Stimulated activated CD8-positive, alpha-beta memory T cell treated with anti-CD3 and anti-CD28 coated beads, Interleukin-15, amount 100 ng/mL, for 4 hours (primary cell): ENCODE measurements at places on chromosomes 7 and 10.

DNA sequence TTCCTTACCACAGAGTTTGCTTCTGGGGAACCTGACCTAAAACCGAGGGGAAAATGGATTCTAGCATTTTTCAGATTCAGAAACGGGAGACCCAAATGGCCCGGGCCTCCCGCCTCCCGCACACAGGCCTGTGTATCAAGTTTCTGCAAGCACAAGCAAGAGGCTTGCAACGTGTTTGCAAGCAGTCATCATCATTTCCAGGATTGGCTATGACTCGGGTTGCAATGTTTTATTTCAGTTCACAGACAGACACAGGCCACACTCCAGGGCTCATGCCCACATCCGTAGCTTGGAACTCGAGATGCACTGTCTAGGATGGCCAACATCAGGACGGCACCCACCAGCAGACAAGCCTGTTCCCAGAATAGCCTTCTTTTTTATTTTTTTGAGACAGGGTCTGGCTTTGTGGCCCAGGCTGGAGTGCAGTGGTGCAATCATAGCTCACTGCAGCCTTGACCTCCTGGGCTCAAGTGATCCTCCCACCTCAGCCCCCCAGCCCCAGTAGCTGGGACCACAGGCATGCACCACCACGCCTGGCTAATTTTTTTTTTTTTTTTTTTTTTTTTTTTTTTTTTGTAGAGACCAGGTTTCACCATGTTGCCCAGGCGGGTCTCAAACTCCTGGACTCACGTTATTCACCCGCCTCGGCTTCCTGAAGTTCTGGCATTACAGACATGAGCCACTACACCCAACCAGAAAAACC, 68.1 kb upstream of the FOXK1 start:
- no peak for DNase-seq

GRCh38 chr7:69603937-69604494, 5.7 kb downstream of the AUTS2 start:
- DNase-seq, result no peak

DNA sequence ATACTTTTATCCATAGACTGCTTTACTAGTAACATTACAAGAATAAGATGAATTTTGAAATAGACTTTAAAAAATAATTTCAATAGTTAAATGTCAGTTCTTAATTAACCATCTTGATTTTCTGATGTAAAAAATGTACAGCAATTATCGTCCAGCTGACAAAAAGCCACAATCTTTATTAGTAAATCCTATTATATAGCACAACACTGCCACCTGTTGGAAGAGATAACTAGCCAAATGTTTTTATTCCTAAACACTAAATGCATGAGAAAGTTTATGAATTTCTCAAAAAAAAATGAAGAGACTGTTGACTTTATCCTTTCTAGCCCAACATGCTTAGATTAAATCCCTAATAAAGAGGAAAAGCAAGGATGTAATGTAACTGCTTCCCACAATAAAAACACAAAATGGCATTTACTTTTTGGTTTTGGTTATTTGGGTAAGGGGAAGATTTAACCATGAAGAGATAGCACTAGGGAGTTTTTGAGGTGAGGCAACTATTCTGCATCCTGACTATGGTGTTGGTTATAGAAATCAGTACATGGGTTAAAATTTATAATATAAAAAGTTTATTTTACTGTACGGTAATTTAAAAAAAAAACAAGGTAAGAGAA, 8.0 kb downstream of the COA1 start:
- DNase-seq, result no peak

DNA sequence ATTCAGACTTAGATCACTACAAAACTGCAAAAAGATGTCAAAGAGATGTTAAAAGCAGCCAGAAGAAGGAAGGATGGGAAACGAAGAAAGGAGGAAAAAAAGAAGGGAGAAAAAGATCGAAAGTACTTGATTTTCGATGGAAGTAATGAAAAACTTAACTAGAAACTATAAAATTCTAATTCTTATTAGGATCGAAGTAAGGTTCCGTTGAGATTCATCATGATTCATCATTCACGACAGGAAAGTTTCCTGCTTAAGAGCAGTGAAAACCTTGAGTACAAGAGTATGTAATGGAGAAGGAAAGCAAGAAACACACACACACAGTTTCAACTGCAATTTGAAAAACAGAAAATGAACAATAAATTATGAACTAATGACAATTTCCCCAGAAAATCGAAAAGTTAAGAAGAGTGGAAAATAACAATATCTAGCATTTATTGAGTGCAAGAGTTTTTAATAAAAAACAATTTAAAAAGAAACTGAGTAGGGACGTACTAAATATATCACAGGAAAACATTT, 1.1 kb upstream of the ING3 start:
- DNase-seq, result no peak

DNA sequence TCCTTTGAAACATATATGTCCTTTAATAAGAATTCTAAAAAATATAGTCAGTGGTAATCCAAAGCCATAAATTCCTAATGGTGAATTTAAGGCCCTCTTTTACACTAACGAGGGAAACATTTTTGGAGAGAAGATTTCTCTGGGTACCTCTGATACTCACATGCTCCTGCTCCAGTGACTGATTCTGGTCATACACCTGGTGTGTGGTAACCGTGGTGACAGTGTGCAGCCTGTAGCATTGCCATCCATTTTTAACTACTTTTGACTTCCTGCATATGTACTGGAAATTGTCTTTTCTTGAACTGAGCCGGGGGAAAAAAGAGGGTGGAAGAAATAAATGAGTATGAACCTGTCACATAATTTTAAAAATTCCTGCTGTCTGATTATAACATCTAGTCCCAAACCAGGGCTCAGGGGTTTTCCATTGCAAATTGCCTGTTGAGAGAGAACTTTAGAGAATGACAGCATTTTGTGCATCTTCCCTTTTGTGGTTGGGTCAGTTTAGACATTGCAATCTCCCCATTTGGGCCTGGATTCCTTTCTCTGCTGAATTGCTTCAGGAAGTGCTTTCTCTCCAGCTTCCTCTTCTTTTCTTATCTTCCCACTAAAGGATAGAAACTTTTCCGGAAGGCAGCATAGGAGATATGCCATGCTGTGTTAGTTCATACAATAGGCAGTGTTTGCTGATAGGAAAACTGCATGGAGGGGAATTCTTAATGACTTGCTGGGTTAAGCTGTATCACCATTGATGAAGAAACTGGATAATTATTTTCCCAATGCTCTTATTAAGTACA, 125.5 kb downstream of the GRM3 start:
- DNase-seq, result no peak

DNA sequence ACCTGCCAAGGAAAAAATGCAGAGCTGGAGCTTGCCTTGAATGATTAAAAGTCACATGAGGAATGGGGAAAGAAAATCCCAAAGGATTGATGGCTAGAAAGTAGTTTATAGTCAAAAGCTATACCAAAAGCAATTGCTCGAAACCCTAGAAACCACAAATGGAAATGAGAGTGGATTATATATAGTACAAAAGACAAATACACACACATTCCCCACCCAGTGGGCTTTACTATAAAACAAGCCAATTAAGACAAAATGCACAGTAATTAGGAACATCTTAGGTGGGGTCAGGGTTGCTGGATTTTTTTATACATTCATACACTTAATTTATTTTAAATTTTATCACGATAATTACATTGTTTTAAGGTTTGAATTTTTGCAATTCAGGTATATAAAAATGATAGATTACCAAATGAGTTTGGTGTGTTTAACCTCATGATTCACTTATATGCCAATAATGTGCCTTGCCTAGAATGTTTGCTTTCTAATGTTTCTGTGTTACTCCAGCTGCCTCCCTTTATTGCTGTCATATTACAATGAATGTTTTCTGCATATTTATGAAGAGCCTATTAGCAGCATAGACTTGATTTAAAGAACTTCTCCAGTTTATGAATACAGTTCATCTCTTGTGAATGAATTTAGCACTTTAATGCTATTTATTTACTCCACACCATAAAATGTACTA, 421.3 kb downstream of the EXOC4 start:
- no peak for DNase-seq

DNA sequence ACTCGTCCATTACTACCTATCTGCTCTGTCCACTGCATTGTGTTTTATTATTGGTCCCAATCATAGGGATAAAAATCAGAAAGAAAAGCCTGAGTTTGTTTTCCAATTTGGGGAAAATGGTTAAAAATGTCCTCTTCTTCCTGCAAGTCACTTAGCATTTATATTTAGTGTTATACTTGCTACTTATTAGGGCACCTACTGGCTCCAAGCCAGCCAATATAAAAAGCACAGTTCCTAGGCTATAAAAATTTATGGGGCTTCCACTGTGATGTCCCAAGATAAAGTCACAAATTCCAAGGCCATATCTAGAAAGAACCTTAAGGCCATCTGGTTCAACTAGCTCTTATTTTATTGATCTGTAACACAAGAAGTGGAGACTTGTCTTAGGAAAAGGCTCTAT, 3.2 kb downstream of the SLC35B4 start:
- DNase-seq, result no peak

GRCh38 chr10:30056281-30056680, 3.1 kb downstream of the JCAD start:
- DNase-seq, result no peak

GRCh38 chr10:88544140-88544870, 38.8 kb downstream of the RNLS start:
- no peak for DNase-seq

DNA sequence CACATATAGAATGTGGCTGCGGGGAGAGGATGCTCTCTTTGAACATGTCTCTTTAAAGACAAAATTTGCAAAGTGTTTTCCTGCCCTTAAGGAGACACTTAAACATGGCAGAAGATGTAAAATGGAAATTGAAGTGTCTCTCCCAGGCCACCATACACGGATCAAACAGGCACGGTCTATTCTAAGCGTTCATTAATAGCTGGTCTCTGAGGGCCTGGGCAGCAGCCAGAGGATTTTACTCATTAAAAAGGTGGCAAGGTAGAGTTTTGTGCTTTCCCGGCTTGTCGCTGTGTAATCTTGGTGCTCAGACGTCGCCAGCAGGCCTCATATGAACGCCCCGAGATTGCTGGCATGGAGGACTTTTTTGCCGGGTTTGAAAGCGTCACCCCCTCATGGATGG, 205.5 kb downstream of the EMX2 start:
- no peak for DNase-seq

DNA sequence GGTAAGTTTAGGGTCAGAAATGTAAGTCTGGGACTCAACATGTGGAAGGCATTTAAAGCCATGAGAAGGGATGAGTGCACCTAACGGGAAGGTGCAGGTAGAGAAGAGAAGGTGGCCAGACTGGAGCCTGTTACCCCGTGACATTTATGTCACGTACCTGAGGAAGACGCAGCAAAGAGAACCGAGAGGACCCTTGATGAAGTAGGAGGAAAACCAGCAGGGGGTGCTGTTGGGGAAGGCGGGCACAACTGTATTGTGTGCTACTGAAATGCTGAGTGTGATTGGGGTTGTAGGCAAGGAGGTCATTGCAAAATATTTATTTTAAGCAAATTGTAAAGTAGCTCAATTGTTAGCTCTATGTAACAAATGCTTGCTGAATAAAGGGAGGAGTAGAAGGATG, 338.2 kb upstream of the PRKCQ start:
- DNase-seq, result peak; percentile 52

- no peak for DNase-seq
These were observed 511.9 kb upstream of the ZMIZ1 start for GRCh38 chr10:78556705-78557432.

GRCh38 chr7:81857385-81857784, 87.5 kb upstream of the HGF start:
- no peak for DNase-seq

GRCh38 chr10:75746356-75746755, 314.9 kb downstream of the LRMDA start:
- DNase-seq, result no peak

- DNase-seq, result no peak
These were observed 21.5 kb downstream of the CTAGE6 start for GRCh38 chr7:143735962-143736361.

DNA sequence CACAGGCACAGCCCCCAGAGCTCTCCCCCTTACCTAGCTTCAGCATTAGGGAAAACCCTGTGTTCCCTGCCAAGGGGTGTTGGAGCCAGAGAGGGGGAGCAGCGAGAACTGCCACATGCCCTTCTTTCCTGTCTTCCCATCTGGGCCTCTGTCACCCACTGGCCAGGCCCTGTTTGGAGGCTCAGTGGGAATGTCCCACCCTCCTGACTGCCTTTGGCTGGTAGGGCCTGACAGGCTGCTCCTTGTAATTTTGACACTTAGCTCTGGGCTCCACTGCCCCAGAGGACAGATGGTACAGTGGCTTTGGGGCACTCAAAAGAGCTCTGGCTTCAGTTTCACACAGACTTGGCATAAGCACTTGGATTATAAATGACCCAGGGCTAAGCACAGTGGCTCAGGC, 50.6 kb downstream of the GRID2IP start:
- DNase-seq, result no peak

- no peak for DNase-seq
These were observed 312 bp downstream of the PDCD11 start for GRCh38 chr10:103396789-103397087.

GRCh38 chr7:41889040-41889439, 186.2 kb upstream of the INHBA start:
- no peak for DNase-seq

GRCh38 chr10:95266674-95267095, 24.1 kb downstream of the PDLIM1 start:
- DNase-seq, result no peak

DNA sequence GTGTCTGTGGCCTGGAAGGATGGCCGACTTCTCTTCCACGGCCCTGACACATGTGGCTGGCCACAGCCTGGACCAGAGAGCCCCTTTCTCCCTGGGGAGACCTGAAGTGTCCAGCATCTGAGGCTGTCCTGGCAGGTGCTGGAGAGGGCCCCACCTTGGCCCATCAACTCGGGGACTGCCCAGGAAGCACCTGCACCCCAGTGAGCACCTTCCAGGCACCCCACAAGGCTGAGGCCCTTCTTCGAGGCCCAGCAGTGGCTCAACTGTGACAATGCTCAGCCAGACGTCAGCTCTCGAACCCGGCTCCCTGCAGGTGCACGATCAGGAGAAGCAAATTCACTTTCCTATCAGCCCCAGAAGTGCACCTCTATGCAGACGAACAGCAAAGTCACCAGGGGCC, 24.3 kb downstream of the RGS10 start:
- DNase-seq, result no peak

- DNase-seq, result no peak
These were observed 38.2 kb upstream of the ANK3 start for GRCh38 chr10:60427709-60428386.

DNA sequence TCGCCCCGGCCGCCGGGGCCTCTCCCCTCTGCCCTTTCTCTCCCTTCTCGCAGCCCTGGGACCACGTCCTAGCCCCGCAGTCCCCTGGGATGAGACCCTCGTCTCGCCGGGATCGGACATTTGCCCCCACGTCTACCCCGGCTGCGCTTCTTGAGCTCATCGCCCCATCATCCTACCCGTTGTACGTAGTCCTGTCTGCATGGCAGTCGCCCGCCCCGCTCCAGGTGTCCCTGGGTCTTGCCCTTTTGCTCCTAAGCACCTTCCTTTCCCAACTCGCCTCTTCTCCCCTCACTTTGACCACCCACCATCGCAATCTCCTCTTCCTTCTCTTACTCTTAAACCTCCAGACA, 582 bp downstream of the TPST1 start:
- no peak for DNase-seq

- no peak for DNase-seq
These were observed 55.3 kb downstream of the ELAPOR2 start for GRCh38 chr7:87003872-87004798.
